ENCODE measurements at places on chromosomes 16 and 17.
A peak's percentile ranks its signal among the peaks of the same experiment; 100 is the strongest.

DNA sequence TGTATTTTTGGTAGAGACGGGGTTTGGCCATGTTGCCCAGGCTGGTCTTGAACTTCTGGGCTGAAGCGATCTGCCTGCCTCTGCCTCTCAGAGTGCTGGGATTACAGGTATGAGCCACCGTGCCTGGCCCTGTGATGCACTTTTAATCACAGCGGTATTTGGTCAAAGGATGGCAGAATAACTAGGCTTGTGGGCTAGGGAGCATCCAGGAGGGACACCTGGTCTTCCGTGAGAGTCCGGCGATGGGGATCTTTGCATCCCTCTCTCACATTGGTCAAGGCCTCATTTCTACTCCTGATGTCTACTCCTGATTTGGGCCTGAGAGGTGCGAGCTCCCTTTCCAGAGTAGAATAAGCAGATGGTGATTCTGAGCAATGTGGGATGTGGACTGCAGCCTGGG is 257.9 kb upstream of the CACNG5 start:
- no peak for DNase-seq

- no peak for DNase-seq
Measured at GRCh38 chr16:307691-308312, 24.8 kb downstream of the PDIA2 start.

DNA sequence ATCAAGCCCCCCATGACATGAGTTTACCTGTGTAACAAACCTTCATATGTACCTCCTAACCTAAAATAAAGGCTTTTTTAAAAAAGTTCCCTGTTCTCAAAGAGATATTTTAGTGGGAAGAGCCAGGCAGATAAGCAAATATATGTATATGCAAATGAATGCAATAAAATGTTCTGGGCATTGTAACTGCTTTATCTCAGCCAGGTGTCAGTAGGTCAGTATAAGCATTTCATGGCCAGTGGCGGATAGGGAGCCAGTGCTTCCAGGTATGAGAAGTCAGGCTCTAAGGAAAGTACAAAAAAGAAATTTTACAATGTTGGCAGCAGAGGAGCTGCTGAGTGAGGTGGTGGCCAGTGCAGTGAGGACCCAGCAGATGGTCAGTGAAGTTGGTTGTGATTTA is 53.9 kb downstream of the TNRC6C start:
- no peak for DNase-seq

- DNase-seq, result no peak
Measured at GRCh38 chr17:5536866-5537650, 47.3 kb downstream of the NLRP1 start.

- DNase-seq, result no peak
Measured at GRCh38 chr17:35491417-35491816, 42.9 kb upstream of the SLFN13 start.

DNA sequence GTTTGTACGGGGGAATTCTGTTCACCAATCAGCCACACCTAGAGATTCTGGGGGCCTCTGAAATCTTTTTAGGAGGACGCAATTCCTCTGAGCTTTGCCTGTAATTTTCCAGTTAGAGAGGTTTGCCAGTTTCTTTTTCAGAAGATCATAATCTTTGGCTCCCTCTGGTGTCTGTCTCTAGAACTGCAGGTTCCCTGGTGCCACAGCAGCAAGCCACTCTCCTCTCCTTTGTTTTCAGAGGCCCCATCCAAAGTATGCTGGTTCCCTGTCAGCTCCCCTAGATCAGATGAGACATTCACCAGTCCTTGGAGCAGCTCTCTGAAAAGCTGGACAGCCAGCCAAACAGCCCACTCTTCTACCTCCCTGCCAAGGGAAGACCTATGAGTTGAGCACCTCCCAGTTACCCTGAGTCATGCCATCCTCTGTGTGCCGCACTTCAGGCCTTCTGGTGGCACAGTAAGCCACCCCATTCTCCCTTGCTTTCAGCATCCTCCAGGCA is 36.1 kb downstream of the RNF112 start:
- peak; percentile 79 for DNase-seq

DNA sequence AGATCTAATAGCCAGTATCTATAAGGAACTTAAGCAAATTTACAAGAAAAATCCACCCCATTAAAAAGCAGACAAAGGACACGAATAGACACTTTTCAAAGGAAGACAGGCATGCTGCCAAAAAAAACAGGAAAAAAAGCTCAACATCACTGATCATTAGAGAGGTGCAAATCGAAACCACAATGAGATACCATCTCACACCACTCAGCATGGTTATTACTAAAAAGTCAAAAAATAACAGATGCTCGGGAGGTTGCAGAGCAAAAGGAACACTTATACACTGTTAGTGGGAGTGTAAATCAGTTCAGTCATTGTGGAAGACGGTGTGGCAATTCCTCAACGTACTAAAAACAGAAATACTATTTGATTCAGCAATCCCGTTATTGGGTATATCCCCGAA is 9.6 kb downstream of the STX8 start:
- DNase-seq, result no peak

GRCh38 chr16:424623-425081 is 797 bp upstream of the RAB11FIP3 start:
- no peak for DNase-seq

GRCh38 chr17:59785091-59785799 is 77.8 kb downstream of the VMP1 start:
- no peak for DNase-seq

GRCh38 chr17:42852351-42852750 is 1.4 kb downstream of the AOC3 start:
- DNase-seq, result no peak

- DNase-seq, result no peak
Measured at GRCh38 chr17:41772586-41773189, 13.8 kb downstream of the JUP start.

DNA sequence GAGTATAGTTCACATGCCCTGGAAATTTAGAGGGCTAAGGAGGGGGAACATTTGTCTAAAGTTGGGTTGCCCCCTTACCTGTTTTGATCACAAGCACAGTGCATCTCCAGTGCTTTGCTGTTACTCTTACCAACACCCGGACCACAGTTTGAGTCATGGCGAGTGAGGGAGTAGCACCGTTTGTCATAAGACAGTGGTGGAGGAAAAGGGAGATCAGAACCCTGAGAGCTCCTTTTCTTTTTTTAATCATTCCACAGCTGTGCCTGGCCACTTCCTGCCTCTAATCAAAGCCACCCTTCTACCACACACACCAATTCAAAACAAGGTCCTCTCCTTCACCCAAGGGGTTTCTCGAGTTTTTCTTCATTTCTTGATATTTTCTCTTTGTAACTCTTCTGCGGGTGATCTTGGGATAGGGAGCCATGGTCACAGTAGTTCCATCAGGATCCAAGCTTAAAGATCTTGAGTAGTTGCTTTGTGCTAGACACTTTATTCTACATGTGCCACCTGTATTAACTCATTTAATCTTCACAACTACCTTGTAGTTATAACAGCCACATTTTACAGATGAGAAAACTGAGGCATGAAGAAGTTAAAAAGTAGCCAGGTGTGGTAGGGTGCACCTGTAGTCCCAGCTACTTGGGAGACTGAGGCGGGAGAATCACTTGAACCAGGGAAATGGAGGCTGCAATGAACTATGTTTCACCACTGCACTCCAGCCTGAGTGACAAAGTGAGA is 5.0 kb upstream of the MYL4 start:
- DNase-seq, result no peak

DNA sequence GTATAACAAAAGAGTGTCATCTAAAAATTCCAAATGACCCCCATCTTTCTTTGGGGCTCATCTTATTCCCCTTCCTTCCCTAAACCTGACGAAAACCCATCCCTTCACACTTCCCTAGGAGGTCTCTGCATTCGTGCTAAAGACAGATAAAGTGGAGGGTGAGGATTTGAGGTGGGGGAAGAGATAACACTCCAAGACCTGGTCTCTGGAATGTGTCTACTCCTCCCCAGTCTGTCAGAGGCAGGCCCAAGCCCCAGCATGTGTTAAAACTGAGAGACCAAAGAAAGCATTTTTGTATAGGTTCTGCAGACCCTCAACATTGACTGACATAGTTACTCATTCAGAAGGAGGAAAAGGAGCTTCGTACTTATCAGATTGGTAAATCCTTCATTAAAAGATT is 11.0 kb upstream of the LHX1 start:
- DNase-seq, result no peak

DNA sequence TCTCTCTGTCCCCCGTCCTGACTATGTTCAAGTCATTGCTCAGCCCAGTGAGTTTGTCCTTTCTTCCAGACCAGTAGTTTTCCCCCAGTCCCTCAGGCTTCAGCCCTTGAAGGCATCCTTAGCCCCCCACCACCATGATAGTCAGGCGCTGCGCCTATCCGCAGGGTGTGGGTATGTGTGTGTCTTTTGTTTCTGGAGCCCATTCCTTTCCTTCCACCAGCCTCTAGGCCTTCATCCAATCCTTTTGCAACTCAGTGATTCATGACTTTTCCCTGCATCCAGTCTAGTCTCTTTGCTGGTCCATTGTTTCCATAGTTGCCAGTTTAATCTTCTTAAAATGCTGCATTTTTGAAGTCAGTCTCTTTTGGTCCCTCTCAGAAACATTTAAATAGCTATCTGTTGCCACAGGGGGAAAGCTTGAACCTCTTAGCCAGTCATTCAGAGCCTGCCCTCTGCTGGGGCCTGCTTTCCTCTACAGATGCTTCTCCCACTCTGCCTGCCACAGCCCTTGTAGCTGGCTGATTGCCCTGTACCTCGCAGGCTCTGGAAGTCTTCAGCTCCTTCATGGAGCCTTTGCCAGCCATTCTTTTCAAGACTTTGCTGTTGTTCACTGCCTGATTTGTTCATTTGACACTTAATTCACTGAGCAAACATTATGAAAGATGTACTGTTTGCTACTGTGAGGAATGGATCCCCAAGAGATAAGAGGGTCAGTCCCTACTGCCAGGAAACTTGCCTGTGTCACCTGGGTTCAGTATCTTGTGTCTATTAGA is 55.9 kb upstream of the ADCY7 start:
- DNase-seq, result peak; percentile 87

Data from neural progenitor cell (in vitro differentiated cells).